Activated naive CD4-positive, alpha-beta T cell treated with anti-CD3 and anti-CD28 coated beads, Interleukin-2, amount 50 U/mL, for 16 hours (primary cell): ENCODE measurements at places on chromosomes 4 and X.
A peak's percentile ranks its signal among the peaks of the same experiment; 100 is the strongest.

GRCh38 chrX:37815366-37815765 lies 32.0 kb downstream of the DYNLT3 start:
- no peak for DNase-seq

- DNase-seq: no peak
These were observed 655 bp downstream of the HELT start for GRCh38 chr4:185018834-185019455.

GRCh38 chr4:100986360-100986868 lies 360.9 kb downstream of the PPP3CA start:
- DNase-seq: no peak

DNA sequence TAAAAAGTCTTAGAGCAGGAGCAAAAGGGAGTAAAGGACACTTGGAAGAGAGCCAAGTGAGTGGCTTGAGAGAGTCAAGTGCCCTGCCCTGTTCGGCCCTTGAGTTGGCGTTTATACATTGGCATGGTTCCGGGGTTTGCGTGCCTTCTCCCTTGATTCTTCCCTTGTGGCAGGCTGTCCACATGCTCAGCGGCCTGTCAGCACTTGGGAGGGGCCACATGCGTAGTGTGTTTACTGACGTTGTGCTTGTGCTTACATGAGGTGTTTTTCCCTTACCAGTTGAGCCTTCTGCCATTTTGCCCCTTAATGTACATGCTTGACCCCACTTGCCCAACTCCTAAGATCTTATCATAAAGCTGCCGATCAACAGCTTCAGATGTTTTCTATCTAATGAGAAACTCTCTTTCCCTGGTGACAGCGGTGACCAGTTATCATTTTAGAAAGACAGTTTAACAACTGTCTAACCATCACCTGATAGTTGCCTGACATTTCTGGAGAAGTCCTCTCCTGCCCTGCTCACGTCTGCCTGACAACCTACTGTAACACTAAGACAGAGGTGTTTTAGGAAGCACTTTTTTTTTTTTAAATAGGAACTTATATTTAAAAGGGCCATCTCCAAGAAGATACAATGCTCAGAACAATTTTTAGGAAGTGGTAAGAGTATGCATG lies 49.5 kb upstream of the GC start:
- no peak for DNase-seq

GRCh38 chr4:102143433-102143832 lies 201.8 kb downstream of the SLC39A8 start:
- no peak for DNase-seq

DNA sequence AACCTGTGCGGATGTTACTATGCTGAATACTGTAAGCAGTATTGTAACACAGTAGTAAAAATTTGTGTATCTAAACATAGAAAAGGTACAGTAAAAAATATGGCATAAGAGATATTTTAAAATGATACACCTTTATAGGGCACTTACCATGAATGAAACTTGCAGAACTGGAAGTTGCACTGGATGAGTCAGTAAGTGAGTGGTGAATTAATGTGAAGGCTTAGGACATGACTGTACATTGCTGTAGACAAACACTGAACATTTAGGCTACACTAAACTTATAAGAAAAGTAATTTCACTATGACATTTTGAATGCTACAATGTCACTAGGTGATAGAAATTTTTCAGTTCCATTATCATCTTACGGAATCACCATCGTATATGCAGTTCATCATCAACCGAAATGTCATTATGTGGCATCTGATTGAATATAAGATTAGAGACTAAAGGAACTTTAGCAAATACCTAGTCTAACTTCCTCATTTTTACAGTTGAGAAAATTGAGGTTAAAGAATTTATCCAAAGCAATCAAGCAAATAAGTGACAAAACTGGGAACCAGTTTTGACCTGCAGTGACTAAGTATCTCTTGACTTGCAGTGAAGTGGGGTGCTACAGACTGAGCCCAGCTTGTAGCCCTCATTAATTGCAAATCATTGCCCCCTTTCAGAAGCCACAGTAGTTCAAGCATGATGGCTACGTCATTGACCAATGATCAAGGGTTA lies 55.3 kb downstream of the EGF start:
- DNase-seq: no peak

- DNase-seq: no peak
These were observed 91.7 kb downstream of the PPP1R2C start for GRCh38 chrX:42686296-42686695.

DNA sequence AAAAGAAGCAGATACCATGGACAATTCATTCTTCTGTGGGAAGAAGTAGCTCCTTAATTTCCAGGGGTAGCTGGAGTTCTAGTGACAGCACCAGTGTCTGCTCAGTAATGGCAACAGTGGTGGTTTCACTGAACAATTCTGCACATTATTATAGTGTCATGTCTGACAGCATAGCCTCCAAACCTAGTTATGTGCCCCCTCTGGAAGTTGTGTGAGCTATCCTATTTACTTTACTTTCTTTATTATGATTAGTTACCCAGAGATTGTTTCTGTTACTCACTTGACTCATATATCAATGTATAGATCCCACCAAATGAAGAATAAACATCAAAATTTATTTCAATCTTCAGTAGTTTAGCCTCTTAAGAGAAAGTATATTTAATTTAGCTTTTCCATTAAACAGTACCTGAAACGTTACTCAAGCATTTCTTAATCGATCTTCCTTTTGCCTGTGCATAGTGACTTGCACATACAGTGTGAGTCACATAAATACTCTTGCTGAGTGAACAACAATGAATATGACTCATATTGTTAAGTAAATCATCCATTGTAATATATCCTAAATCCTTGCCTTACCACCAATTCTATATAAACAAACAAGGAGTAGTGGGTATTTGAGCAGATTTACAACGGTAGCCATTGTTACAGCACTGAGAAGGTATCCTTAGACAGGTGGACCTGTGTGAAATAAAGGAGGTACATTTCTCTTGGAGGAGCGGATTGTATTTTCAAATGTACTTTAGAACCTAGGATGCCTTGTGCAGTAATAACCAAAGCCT lies 534.7 kb downstream of the ANKRD50 start:
- no peak for DNase-seq

DNA sequence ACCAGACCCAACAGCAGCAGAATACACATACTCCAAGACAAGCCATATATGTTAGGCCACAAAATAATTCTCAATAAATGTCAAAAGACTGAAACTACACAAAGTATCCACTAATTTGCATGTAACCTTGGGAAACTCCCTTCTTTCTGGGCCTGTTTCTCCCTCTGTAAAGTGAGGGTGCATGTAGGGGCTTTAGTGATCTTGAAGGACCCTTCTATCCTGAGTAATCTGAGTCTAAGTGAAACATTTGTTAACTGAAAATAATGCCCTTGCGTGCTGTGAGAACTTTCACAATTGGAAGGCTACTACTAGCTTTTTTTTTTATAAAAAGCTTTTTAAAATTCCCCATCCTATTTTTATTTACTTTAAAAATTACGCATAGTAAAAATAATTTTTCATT lies 125.2 kb downstream of the NEXMIF start:
- no peak for DNase-seq

- DNase-seq: no peak
These were observed 195.0 kb upstream of the HS3ST1 start for GRCh38 chr4:11623726-11624037.

DNA sequence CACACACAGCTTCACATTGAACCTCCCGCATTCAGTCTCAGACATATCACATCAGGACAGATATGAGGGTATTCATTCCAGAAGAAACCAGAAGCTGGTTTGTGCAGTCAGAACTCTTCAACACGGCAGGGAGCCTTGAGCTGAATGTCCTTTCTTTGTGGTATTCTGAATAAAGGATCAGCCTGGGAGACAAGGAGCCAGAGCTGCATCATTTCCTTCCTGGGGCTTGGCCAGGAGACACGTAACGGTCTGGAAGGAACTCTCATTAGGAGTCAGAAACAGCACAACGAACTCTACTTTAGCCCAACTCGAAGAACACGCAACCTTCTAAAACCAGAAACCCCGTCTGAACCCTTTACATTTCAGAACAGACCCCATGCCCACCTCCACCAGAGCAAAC lies 46.4 kb downstream of the KDR start:
- DNase-seq: no peak

- DNase-seq: no peak
These were observed 2370.4 kb upstream of the TENM3 start for GRCh38 chr4:179872755-179873154.

DNA sequence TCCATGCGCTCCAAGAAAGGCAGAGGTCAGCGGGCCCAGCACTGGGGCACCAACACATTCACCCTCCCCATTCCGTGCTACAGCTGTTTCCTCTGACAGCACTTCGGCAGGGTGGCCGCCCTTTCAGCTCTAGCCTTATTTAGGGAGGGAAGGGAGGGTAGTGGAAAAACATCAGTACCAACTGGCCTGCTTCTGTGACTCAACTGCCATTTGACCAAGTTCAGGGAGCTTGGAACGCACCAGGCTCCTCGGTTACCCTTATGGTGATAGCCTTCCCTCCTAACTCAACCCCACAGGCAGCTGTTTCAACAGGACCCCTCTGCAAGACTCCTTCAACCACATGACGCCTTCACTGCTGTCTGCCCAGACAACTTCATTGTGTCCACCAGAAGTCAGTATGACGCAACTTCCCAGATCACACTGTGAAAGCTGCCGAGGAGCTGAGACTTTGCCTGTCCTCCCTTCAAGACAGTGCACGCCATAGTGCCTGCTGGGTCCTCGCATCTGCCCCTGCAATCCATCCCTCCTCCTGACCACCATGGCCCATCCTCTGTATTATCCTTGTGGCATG lies 132.2 kb downstream of the AFAP1 start:
- no peak for DNase-seq

DNA sequence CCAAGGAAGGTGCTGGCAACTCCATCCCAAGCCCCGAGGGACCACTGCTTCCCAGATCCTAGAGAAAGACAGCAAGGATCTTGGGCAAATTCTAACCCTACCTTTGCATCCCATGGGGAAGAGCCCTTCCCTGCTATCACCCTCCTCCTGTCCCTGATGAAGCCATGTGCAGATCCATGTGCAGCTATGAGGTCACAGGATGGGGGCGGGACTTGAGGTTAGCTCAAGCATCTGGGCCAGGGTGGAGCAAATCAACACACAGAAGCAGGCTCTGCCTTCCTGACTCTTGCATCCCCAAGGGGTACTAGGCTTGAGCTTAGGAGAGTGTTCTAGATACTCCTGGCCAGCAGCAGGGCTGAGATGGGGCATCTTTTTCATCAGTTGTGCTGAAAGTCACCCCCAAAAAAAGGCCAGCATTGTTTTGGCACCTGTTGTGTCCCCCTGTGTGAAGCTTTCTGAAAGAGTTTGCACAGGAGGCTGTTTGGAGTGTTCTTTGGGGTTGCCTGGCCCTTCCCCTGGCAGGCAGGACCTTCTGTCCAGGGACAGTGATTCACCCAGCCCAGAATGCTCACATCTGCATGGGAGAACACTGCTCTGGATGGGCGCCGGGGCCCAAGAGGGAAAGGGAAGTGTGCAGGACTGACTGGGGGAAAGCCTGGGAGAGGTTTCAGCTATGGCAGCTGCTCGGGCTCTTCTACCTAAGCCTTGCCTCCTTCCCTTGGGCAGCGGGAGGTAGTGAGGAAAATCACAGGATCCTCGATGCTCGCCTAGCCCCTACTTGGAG lies 50.8 kb downstream of the PRPS1 start:
- DNase-seq: peak; percentile 57

- no peak for DNase-seq
These were observed 369.5 kb downstream of the GBA3 start for GRCh38 chr4:23062188-23062587.

- DNase-seq: no peak
These were observed 5.0 kb downstream of the TDO2 start for GRCh38 chr4:155908187-155909139.

GRCh38 chr4:128332081-128332480 lies 44.5 kb upstream of the PGRMC2 start:
- DNase-seq: no peak
